Head of caudate nucleus (tissue), 42 donors: ENCODE measurements at places on chromosomes 2 and 18.

GRCh38 chr18:7914834-7915670 lies 347.9 kb downstream of the PTPRM start:
- no peak for DNase-seq

- no peak for DNase-seq
Observed at GRCh38 chr2:191746346-191747169, 68.6 kb downstream of the NABP1 start.

GRCh38 chr2:205901491-205901890 lies 184.5 kb downstream of the INO80D start:
- no peak for DNase-seq

- DNase-seq: no peak
Observed at GRCh38 chr2:11875481-11875880, 129.0 kb downstream of the LPIN1 start.

- no peak for DNase-seq
Observed at GRCh38 chr2:121153516-121153915, 131.5 kb downstream of the TFCP2L1 start.

- DNase-seq: no peak
Observed at GRCh38 chr18:62399781-62400308, 74.7 kb downstream of the TNFRSF11A start.

- no peak for DNase-seq
Observed at GRCh38 chr18:22926454-22926853, 6.7 kb upstream of the RBBP8 start.

- no peak for DNase-seq
Observed at GRCh38 chr2:168053676-168054075, 193.7 kb downstream of the STK39 start.

DNA sequence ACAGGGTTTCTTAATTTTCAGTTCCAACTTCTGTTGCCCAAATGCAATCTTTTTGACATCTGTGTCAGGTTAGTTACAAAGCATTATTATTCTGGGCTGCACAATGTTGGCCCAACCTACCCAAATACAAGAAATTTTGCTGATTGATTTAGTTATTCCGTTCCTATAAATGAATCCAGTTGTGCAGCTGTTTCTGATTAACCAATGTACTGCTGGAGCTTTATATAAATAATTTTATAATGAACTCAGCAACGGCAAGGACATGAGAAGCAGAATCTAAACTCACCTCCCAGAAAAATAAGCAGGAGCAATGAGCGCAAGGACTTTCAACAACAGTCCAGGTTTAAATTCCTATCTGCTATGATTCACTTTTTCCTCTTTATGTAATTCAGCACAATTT lies 76.3 kb upstream of the WIPF1 start:
- DNase-seq: no peak

DNA sequence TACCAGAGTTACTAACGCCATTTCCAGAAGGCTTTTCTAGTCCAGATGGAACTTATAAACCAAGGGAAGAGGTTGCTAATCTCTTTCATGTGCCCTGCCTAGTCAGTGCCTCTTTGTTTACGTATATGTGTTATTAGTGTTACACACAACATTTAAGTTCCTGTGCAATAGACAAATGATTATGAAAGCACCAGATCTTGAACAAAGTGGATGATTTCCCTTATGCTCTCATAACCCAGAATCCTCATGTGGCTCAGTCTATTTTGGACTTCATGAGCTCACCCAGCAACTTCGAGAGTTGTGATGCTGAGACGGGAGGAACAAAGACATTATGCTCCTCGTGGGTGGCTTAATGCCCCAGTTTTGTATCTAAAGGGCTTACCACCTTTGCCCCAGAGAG lies 214.4 kb upstream of the SP5 start:
- peak; percentile 23 for DNase-seq

DNA sequence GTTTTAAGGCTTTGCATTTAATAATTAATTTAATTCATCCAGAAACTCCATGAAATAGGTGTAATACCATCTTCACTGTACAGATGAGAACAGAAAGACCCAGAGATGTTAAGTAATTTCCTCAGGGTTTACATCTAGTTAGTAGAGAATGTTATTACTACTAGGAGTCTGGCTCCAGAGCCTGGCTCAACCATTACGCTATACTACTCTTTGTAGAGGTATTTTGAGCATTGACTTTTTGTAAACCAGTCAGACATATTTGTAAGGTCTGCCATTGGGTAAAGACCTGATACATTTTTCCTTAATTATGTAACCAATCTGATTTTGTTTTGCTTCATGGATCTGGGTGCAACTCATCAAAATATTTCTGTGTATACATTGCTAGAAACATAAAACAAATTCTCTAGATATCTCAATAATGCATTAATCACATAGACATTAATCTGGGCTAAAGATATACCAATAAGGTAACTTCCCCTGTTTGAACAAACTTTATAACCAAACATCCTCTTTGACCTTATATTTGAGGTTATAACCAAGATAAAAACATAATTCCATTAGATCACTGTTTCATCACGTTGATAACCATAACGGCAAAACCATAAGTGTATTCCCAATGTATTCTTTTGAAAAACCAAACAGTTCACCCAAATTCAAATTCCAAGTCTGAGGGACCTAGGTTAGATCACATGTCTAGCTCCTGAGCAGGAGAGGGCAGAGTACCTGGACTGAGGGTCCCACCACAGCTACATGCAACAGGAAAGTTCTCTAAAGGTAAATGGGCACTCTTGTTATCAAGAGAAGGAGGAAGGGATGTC lies 135.0 kb downstream of the IKZF2 start:
- DNase-seq: no peak

DNA sequence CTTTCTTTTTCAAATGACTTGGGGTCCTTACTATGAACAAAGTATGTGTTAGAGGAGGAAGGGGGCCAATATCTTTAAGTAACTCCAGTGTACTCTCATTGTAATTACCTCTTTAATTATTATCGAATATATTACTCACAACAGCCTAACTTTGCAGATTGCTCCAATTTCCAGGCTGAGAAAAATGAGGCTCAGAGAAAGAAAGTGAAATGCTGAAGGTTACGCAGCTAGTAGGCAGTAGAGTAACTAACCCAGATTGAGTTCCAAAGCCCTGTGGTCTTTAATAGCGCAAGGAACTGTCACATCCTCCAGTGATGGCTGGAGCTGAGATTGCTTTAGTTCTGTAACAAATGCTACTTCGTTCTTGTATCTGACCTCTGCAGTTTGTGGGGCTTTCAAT lies 2.2 kb upstream of the GYPC start:
- no peak for DNase-seq

DNA sequence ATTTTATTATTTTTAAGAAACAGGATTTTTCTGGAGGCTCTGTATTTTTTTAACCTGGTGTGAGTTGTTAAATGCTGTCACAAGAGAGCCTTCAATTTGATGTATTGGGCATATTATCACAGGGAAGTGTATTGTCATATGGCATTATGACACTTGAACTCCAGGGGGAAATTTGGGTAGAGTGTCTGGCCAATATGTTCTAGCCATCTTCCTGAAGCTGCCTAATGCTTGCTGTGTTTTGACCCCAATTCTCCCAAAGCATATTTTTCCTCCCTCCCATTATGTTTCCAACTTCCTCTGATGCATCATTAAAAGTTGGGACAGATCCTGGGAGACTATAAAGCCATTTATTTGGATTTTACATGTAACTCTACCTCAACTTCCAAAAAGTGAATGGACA lies 214.1 kb upstream of the SESTD1 start:
- no peak for DNase-seq
